ENCODE measurements at places on chromosomes 2 and 18. TPM values are rescaled to one million over a fixed set of nuclear protein-coding genes. Genes with fewer than 3 reads are reported as not detected.

LRP2 gene
- total RNA-seq, result not detected

DNA sequence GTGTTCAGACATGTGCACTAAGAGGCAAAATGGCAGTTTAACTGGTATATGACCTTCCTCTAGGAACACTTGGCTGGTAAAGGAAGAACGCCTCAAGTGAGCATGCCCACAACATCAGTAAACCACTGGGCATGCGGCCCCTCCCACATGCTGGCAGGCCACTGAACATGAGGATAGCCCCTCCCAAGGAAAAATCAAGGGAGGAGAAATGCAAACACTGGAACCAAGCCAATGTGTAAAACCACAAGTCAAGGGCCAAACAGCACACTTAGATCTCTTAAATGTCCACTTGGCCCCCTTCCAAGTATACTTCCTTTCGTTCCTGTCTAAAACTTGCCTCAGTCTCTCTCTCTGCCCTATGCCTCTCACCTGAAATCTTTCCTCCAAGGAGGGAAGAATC, 980.8 kb downstream of the TSN start:
- no peak overlapping the region for H3K4me3 ChIP-seq
- no peak for DNase-seq
- no peak overlapping the region for H3K27ac ChIP-seq
- no peaks in the 10 kb centered on the region for H3K4me1 ChIP-seq
- no peaks in the 10 kb centered on the region for H3K36me3 ChIP-seq

DNA sequence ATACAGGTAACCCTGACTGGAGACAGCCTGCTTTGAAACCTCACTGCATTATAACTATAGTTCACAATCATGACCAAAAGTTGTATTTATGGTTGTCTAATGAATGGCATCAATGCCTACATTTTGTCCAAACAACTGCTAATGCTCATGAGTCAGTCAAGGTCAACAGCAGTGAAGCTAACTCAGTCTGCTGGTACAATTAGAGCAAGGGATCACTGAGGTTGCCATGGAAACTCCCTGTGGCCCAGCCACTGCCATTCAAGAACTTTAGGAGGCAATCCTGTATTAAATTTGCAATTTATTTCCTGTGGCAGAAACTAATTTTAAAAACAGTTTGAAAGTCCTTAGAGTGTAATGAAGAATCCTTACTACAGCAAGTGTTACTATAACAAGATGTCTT, 185.1 kb upstream of the SMAD7 start:
- no peak for DNase-seq
- peaks cover 5% of the 10 kb centered on the region for H3K4me1 ChIP-seq
- no peak overlapping the region for H3K27ac ChIP-seq

PAX8 gene
- total RNA-seq, result 1.4 TPM

CCDC68 gene
- not detected for total RNA-seq

DNA sequence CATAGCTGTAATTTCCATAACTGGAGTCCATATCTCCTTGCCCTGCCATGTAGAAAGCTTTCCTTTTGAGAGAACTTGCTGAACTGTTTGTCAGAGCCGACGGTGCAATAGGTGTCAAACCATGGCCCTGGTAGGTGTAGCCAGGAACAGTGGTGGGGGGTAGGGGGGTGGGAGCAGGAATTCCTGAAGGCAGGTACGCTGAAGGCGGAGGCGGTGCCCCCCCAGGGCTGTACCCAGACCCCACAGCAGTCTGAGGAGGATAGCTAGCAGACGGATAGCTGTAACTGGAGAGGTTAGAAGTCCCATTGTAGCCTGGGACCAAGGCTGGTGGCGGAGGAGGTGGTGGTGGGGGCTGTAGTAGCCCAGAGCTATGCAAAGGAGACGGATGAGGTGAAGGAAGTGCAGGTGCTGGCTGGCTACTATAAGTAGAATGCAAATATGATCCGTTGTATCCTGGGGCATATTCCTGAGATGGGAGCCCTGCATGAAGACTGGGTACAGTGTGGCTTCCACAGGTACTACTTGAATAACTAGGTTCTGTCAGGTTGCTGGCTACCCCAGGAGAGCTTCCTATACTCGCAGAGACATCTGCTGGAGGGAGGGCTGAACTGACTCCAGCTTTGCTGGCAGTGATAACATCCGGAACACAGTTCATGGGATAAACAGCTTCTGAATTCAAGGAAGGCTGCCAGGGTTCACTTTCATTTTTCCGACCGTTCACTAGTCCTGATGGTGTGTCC, 124.8 kb downstream of the FIGN start:
- no peak overlapping the region for H3K4me3 ChIP-seq
- no peaks in the 10 kb centered on the region for H3K36me3 ChIP-seq
- H3K27me3 ChIP-seq, result peaks cover 3% of the 10 kb centered on the region
- H3K27ac ChIP-seq, result no peak overlapping the region
- DNase-seq, result peak; percentile 21
- H3K4me1 ChIP-seq, result peaks cover 6% of the 10 kb centered on the region

GRCh38 chr2:97869722-97870346, 125.9 kb downstream of the TMEM131 start:
- no peak overlapping the region for H3K4me3 ChIP-seq
- no peaks in the 10 kb centered on the region for H3K4me1 ChIP-seq
- H3K27ac ChIP-seq, result no peak overlapping the region
- peaks cover 15% of the 10 kb centered on the region for H3K36me3 ChIP-seq
- no peak for DNase-seq
- H3K27me3 ChIP-seq, result no peaks in the 10 kb centered on the region

DNA sequence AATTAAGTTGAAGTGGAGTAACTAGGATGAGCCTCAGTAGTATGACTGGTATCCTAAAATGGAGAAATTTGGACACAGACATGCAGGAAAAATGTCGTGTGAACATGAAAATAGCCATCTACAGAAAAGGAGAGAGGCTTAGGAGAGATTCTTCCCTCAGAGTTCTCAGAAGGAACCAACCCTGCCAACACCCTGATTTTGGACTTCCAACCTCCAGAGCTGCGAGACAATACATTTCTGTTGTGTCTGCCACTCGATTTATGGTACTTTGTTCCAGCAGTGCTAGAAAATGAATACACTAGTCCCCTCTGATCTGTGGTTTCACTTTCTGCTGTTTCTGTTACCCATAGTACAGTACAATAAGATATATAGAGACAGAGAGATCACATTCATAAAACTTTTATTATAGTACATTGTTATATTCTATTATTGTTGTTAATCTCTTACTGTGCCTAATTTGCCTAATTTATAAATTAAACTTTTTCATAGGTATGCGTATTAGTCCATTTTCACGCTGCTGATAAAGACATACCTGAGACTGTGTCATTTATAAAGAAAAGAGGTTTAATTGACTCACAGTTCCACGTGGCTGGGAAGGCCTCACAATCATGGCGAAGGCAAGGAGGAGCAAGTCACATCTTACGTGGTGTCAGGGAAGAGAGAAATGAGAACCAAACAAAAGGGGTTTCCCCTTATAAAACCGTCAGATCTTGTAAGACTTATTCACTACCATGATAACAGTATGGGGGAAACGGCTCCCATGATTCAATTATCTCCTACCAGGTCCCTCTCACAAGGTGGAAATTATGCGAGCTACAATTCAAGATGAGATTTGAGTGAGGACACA, 41.3 kb downstream of the PLEKHA3 start:
- no peaks in the 10 kb centered on the region for H3K36me3 ChIP-seq
- DNase-seq, result no peak
- no peaks in the 10 kb centered on the region for H3K4me1 ChIP-seq
- no peak overlapping the region for H3K4me3 ChIP-seq
- H3K27me3 ChIP-seq, result no peaks in the 10 kb centered on the region

KRTCAP3 gene
- 4.2 TPM for total RNA-seq

- H3K4me3 ChIP-seq, result peak within 1 kb of the TSS; percentile 85
- peaks cover 2% of the 10 kb centered on the region for H3K27me3 ChIP-seq
- H3K36me3 ChIP-seq, result no peaks in the 10 kb centered on the region
- H3K27ac ChIP-seq, result peak within 1 kb of the TSS; percentile 50
- H3K4me1 ChIP-seq, result peaks cover 5% of the 10 kb centered on the region
Observed at GRCh38 chr2:172735582-172736423, at the start of gene RAPGEF4. Gene RAPGEF4 (plus strand): TSS chr2:172735845. CDS start chr2:172735984, 139 bp downstream.

- no peak overlapping the region for H3K27ac ChIP-seq
- no peak for DNase-seq
- H3K36me3 ChIP-seq, result no peaks in the 10 kb centered on the region
- H3K27me3 ChIP-seq, result no peaks in the 10 kb centered on the region
- no peak overlapping the region for H3K4me3 ChIP-seq
Observed at GRCh38 chr2:159139216-159139933, 147.1 kb downstream of the WDSUB1 start.

DNA sequence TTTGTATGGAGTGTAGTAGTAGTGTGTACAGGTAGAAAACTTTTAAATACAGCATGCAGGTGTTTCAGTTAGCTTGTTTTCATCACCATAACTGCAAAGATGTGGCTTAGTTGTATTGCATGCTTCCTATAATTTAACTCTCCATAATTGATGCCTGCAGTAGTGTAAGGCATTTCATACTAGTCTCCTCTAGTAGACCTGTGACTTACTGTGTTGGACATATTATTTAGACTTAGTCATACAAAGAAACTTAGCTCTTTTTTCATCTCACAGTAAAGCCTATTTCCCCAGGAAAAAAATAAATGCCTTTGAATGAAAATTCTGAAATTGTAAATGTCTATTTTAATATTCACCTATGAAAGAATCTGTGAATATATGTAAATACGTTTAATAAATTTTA, 52.8 kb upstream of the TWSG1 start:
- peaks cover 2% of the 10 kb centered on the region for H3K27me3 ChIP-seq
- no peak overlapping the region for H3K27ac ChIP-seq
- no peaks in the 10 kb centered on the region for H3K36me3 ChIP-seq

GRCh38 chr2:129781749-129782632, 197.5 kb upstream of the RAB6C start:
- H3K4me3 ChIP-seq, result no peak overlapping the region
- no peak for DNase-seq
- no peaks in the 10 kb centered on the region for H3K36me3 ChIP-seq
- H3K27me3 ChIP-seq, result peaks cover 2% of the 10 kb centered on the region
- H3K27ac ChIP-seq, result no peak overlapping the region
- H3K4me1 ChIP-seq, result peaks cover 9% of the 10 kb centered on the region

DNA sequence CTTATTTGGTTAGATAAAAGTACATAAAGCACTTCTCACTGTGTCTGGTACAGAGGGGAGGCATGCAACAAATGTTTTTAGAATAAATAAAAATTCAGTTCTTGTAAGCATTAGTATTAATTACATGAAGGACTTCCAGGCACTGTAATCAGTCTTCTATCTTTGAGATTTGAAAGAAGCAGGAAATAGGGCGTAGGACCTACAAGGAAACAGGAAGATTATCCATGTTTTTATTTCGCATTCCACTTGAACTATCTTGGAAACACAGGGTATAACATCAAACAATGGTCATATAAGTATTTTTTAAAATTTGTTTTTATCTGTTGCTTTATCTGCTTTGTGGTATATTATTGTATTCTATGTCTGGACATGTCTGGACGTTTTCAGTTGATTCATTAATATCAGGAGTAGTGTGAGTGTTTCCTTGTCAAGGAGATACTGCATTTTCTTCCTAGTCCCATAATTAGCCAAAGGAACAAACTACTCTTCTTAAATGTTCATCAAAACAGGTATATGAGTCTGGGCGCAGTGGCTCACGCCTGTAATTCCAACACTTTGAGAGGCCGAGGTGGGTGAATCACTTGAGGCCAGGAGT, 32.5 kb downstream of the BMPR2 start:
- no peaks in the 10 kb centered on the region for H3K27me3 ChIP-seq
- DNase-seq, result no peak
- no peak overlapping the region for H3K4me3 ChIP-seq
- H3K4me1 ChIP-seq, result peaks cover 9% of the 10 kb centered on the region
- no peak overlapping the region for H3K27ac ChIP-seq

DNA sequence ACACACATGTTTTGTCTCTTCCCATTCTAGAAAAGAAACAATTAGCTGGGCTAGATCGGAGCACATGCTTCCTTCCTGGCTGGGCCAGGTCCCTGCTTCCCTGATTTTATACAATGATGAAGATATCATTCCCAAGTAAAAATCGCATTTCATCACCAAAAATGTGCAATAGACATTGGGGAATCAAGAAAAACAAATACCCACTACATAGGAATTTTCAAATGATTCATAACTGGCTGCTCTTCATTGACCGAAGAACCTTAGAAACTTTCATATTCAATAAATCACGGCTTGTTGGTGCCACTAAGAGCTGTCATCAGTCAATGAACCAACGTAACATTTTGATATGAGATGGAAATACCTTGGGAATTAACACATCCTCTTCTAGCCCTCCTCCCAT, 373.6 kb upstream of the TRIB2 start:
- H3K27me3 ChIP-seq, result no peaks in the 10 kb centered on the region
- H3K36me3 ChIP-seq, result no peaks in the 10 kb centered on the region
- no peaks in the 10 kb centered on the region for H3K4me1 ChIP-seq
- H3K27ac ChIP-seq, result no peak overlapping the region
- no peak overlapping the region for H3K4me3 ChIP-seq
- no peak for DNase-seq

- no peak overlapping the region for H3K4me3 ChIP-seq
- H3K27ac ChIP-seq, result no peak overlapping the region
- no peak for DNase-seq
- H3K4me1 ChIP-seq, result peaks cover 4% of the 10 kb centered on the region
- no peaks in the 10 kb centered on the region for H3K27me3 ChIP-seq
Observed at GRCh38 chr2:29576231-29576630, 345.2 kb downstream of the ALK start.

DBI gene
- total RNA-seq, result 134 TPM

- peaks cover 1% of the 10 kb centered on the region for H3K27me3 ChIP-seq
- H3K27ac ChIP-seq, result peak overlapping the region; percentile 8
- peaks cover 12% of the 10 kb centered on the region for H3K4me1 ChIP-seq
- no peaks in the 10 kb centered on the region for H3K36me3 ChIP-seq
Observed at GRCh38 chr2:137039482-137040152, 274.3 kb downstream of the THSD7B start.

- no peaks in the 10 kb centered on the region for H3K27me3 ChIP-seq
- H3K36me3 ChIP-seq, result no peaks in the 10 kb centered on the region
- H3K4me3 ChIP-seq, result no peak overlapping the region
Observed at GRCh38 chr2:118761771-118762170, 85.7 kb downstream of the EN1 start.

RSAD2 gene
- not detected for total RNA-seq

GRCh38 chr2:178152033-178152432, 39.8 kb downstream of the RBM45 start:
- H3K4me3 ChIP-seq, result no peak overlapping the region
- H3K27ac ChIP-seq, result no peak overlapping the region
- H3K36me3 ChIP-seq, result peaks cover 5% of the 10 kb centered on the region

DNA sequence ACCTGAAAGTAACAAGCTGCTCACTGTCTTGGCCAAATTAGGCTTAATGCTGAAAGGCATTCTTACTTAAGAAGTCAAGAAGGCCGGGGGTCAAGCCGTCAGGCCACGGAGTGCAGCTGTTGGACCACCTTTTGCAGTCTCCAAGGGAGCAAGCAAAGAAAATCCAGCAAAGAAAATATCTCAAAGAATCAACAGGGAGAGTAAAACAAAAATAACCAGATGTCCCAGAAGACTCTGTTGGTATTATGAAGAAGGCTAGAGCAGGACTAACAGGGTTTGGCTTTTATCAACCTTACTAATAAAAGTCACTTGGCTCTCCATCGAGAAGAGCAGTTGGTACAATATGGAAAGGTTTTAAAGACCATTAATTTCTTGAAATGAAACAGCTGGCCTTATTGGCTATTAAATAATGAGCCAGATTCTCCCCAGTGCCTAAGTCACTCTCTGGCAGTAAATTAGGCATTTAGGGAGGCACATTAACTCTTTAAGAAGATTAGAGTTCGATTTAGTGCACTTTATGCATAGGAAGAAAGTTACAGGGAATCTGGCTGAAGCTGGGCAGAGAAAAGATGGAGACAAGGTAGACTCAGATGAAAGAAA, 110.8 kb upstream of the NRP2 start:
- no peak overlapping the region for H3K4me3 ChIP-seq
- H3K27me3 ChIP-seq, result peaks cover 2% of the 10 kb centered on the region
- no peak for DNase-seq
- peaks cover 5% of the 10 kb centered on the region for H3K36me3 ChIP-seq
- no peak overlapping the region for H3K27ac ChIP-seq

BCL2 gene
- 6.8 TPM for total RNA-seq

All from glutamatergic neuron (in vitro differentiated cells).